ENCODE measurements at places on chromosomes 6 and 20. TPM values are rescaled to one million over a fixed set of nuclear protein-coding genes. Genes with fewer than 3 reads are reported as not detected.

Gene CYP24A1
- 39.6 TPM for total RNA-seq

- no peak for DNase-seq
Observed at GRCh38 chr6:90860822-90861601, 274.1 kb upstream of the MAP3K7 start.

DNA sequence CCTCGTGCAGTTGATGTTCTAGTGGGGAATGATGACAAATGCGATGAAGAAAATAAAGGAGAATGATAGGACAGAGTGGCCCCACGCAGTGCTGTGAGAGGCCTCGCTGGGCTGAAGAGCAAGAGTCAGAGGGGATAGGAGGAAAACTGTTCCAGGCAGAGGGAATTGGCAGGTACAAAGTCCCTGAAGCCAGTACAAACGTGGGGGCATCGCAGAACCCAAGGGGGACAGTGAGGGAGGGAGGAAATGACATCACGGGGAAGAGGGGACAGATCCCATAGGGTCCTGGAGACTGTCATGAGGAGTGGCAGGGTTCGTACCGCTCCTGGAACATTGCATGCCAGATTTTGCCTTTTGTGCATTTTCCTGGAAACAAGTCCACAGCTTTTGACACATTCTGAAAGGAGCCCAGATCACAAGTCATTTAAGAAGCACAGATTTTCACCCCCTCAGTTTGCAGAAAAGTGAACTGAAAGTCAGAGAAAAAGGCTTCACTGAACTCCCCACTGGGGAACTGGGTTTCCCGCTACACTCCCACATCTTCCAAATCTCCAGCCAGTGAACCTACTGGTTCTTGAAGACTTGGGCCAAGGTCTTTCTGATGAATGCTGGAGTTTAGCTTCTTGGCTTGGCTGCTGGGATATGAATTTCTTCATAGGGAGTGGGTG, 77.0 kb downstream of the SULF2 start:
- no peak for DNase-seq

DNA sequence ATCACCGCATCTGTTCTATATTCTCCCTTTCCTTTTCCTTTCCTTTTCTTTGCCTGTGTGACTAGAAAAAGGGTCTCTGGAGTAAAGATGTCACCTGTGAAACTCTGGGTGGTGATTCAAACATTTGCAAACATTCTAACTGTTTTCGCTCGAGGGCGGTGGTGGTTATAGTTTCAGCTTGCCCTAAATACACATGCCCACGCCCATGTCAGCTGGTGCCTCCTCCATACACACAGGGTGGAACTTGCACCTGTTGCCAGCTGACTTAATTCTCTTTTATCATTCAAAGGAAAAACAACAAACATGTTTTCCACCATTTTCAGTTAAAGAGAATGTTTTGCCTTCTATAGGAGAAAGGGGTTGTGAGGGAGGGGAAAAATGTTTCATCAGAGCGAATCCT, 381.9 kb upstream of the ARID1B start:
- no peak for DNase-seq

GRCh38 chr6:142613981-142614380, 312.2 kb downstream of the ADGRG6 start:
- peak; percentile 55 for DNase-seq

DNA sequence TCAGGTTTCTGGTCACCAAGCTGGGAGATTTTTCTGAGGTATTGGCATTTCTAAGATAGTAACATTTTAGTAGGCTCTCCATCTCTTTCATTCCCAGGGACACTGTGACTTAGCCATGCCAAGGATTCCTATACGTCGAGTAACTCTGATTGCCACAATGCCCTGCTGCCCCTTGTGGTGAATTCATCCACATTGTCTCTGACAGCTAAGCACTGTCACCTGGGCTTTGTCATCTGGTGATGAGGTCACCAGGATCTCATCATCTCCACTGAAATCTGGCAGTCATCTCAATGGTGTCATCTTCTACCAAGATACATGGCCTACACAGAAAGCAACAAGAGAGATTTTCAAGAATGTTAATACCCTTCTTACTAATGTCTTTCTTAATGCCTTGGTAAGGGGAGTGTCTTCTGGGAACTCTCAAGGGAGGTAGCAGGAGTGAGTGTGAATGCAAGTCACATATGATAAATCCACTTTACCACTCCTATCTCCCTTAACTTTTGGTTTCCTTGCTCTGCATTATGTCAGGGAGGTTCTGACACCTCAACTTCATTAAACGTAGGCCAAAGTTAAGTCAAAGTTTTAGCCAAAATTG, 246.7 kb downstream of the CD109 start:
- DNase-seq, result peak; percentile 81

DNA sequence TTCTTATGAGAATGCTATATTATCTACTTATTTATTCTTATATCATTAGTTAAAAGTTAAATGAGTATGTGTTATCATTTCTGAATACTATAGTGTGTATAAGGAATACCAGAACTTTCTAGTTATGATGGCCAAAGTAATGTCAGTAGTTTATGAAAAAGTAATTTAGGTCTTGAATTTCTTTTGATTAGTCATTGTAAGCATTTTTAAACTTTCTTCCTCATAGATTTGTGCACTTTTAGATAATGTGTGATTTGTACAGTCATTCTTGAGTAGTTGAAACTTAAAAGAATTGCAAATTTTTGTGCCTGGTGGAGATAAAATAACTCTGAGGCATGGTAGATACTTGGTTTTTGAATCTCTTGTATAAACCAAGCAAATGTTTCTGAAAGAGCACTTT, 311.3 kb downstream of the CDKAL1 start:
- DNase-seq, result no peak

DNA sequence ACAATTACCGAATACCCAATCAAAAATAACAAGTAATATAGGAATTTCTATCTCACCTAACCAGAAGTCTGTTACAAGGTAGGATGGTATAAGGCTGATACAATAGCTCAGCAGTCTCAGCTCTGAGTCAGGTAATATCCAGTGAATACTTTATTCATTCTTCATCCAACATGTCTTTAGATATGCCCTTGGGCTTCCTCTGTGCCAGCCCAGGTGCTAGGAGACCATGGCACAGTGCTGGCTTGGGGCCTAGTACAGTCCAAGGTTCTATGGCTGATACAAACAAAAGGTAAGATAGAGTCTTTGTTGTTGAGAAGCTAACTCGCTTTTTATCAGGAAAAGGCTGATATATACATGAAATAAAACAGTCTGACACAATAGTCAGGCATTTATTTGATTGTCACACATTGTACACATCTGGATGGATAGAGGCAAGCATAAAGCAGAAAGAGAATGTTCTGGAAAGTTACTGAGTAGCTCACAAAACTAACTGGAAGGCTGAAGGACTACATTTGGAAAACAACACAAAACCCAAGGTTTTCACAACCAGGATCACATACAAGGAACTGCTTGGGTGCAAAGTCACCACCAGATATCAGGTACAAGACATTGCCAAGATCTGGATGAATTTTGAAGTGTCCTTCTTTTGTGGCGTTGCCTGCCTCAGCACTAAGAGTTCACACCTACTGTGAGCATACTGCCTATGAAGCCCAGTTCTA, 110.4 kb upstream of the SCAF8 start:
- DNase-seq, result no peak

DNA sequence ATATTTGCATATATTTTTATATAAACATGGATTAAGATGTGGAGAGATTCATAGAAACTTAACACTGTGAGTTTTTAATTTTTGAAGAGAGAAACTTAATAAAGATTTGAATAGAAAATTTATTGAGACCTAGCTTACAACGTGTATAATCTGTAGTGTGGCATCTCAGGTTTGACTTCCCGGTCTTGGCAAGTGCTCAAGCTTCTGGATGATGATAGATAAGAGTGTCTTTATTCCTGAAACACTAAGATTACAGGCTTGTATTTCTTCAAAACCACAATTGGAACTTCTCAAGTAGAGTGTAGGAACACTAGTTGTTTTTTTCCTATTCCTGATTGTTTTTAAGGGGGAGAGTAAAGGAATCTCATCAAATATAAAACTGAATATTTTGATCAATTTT, 64.6 kb upstream of the NOTCH4 start:
- DNase-seq, result no peak
